ENCODE measurements at places on chromosomes 13 and 19.

DNA sequence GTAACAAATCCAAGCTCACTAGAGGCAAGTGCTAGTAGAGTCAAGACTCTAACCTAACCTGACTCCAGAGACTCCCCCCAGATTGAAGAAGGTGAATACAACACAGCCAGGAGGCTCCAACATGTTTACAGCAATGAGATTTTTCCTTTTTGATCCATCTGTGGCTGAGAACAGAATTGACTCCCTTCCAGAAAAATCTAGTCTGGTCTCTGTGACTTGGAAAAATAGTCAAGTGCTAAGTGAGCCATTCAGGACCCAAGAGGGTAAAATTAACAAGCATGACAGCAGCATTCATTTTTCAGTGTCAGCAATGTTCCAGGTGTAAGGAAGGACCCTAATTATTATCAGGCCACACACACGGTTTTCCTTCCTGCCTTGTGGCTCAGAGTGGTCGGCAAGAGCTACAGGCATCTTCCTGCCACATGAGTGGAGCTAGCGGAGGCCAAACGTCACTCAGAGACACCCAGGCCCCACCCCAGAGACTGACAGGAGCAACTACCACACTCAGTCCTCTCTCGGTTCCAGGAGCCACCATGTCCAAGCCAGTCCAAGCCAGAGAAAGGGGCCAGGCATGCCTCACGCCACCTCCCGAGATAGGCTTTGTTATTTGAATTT is 395.1 kb downstream of the FOXO1 start:
- DNase-seq = peak; percentile 29

GRCh38 chr13:30830638-30830965 is 75.5 kb upstream of the MEDAG start:
- DNase-seq = no peak

GRCh38 chr13:94537740-94538630 is 58.0 kb downstream of the TGDS start:
- DNase-seq = no peak

DNA sequence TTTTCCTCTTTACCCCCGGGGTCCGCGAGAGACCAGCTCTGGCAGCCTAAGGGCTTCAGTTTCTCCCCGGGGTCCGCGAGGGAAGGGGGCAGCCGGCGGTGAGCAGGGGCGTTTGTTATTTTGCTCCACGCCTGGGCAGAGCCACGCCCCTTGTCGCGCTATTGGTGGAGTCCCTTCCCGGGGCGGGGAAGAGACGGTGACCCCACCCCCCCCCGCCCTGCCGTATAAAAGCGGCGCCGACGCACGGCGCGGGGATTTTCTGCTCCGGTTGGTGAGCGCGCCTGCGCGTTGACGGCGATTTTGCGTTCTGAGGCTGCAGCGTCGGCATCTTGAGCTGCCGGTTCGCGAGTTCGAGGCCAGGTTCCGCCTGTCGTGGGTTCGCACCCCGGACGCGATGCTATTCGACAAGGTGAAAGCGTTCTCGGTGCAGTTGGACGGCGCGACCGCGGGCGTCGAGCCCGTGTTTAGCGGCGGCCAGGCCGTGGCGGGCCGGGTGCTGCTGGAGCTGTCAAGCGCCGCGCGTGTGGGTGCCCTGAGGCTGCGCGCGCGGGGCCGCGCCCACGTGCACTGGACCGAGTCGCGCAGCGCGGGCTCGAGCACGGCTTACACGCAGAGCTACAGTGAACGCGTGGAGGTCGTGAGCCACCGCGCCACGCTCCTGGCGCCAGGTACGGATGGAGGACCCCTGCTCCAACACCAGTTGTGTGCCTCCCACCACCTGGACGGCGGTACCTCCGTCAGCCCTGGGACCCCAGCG is at the start of gene ARRDC2:
TSS of gene ARRDC2 (plus strand) at position 254 of the 757 bp plus-strand sequence. CDS start at position 395, 141 bp downstream.
- peak; percentile 92 for DNase-seq

- DNase-seq = no peak
These were observed at the start of gene LGI4 for GRCh38 chr19:35134601-35135242. Gene LGI4 (minus strand): TSS chr19:35135059. CDS start chr19:35134680, 379 bp downstream.

DNA sequence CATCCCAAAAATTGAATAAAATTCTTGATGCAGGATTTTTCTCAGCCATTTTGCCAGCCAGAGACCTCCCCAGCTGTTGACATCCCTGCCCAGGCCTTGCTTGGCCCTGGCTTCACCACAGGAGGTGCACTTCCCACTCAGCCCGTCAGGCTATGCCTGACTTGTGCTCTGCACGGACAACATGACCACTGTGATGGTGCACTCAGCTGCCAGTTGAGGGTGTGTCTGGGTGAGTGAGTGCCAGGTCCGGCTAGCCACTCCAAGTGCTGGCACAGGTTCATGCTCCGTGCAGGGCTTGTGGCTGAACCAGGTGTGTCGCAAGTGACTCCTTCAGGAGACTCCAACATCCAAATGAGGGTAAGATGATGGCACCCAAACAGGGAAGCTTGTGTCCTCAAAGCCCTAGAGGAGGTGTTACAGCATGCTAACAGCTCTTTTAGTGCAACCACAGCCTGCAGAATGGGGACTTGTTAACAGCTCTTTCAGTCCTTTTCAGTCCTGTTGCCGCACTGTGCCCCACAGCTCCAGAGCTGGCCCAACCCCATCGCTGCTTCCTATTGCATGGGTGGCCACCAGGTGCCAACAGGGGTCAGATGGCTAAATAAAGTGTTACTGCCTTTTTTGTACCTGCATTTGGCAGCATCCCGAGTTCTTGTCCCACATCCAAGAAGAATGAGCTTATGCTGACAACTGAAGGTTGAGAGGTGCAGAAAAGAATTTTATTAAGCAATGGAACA is 380.7 kb downstream of the SLITRK5 start:
- DNase-seq = no peak

- DNase-seq = peak; percentile 94
These were observed 617 bp upstream of the IQCN start for GRCh38 chr19:18274781-18275356.

DNA sequence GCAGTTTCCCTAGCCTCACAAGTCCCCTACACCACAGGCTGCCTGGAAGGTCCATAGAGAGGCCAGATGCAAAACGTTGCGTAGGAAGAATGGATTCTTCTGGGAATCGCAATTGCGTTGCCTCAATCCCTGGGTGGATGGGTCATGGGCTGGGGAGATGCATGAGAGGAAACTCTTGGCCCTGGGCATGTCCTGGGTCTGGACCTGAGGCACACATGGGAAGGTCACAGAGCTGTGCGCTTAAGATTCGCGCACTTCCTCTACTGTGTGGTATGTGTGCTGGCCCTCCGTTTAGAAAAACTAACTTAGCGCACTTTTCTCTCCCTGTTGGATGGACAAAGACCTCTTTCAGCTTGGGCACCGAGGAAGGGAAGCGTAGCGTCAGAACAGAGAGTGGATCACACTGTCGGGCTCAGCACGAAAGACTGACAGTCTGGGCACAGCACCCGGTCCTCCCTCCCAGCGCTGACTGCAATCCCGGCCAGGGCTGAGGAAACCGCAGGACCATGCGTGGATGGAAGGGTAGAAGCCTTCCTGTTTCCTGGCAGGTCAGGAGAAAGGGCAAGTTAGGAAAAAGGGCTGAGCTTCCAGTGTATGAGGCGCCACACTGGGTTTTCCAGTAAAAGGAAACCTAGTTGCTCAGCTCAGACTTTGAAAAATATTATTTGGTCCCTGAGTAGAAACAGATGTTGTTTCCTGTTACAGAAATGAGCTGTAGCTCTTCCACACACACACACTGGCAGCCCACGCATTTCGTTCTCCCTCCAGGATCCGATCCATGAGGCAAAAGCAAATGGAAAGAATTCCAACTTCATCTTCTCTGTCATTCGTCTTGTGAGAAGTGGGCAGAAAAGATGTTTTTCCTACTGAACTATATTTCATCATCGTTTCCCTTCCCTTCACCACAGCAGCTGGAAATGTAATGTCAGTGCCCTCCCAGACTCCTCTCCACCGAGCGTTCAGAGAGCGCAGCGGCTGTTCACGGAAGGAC is 86.0 kb downstream of the ING1 start:
- DNase-seq = no peak

DNA sequence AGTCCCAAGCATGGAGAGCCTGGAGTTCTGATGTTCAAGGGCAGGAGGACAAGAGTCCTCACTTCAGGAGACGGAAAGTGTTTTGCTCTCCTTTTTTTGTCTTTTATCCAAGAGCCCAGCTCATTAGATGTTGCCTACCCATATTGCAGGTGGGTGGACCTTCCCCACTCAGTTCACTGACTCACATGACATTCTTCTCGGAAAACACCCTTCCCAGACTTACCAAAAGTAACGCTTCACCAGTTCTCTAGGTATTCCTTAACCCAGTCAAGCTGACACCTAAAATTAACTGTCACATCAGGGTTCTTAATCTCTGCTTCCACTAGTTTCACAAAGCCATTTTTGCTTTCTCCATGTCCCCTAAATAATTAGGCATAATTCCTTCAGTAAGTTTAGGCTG is 2215.4 kb upstream of the PCDH20 start:
- DNase-seq = no peak

DNA sequence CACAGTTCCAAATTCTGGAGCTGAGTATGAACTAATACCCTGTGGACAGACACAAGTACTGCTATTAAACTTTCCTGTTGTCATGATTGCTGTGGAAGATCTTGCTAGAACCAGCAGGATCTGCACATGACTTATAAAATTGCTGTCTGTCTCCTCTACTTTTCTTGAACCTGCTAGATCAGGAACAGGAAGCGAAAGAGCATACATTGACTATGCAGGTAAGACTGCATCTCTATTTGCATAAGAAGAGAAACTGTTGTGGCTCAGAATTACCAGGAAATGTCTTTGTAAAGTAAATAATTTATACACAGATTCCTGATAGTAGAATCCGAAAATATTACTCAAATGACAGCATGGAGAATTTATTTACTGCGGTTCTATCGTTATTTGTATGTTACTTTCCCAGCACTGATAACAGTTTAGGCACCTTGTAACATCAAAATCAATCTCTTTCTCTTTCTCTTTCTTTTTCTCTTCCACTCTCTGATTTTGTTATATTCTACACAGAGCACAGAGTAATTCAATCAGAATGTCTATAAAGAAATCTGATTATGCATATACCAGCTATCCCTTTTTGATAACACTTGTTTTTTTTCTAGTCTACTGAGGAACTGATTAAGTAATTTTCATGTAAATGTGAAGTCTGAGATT is 226.5 kb downstream of the MYO16 start:
- no peak for DNase-seq

- DNase-seq = no peak
These were observed 725 bp downstream of the FAM124A start for GRCh38 chr13:51222686-51223559.

DNA sequence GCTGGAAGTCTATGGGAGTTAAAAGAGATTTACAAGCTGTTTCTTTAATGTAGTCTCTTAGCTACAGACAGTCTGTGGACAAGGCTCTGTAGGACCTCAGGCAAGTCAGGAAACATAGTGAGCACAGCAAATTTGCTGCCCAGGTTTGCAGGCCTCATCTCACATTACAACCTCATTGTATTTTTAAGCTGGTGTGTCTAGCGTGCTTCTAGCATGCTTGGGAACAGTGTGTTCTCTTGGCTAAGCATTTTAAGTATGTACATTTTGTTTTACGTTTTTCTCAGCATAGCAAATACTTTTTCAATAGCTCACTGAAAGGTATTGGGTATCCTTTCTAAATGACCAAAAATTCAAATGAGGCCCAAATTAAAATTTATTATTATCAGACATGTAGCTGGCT is 113.2 kb downstream of the STARD13 start:
- DNase-seq = no peak

- DNase-seq = no peak
These were observed 110.8 kb downstream of the GNG7 start for GRCh38 chr19:2591537-2592291.

Measured in left colon (tissue), 2 donors.